ENCODE measurements at places on chromosomes 2 and 18. TPM values are rescaled to one million over a fixed set of nuclear protein-coding genes. Genes with fewer than 3 reads are reported as not detected.

GRCh38 chr18:6031002-6031401 lies 135.7 kb upstream of the TMEM200C start:
- no peak overlapping the region for H3K27ac ChIP-seq
- DNase-seq = no peak
- H3K36me3 ChIP-seq = no peaks in the 10 kb centered on the region
- no peaks in the 10 kb centered on the region for H3K4me1 ChIP-seq

GRCh38 chr18:34787931-34788532 lies 77.9 kb downstream of the DTNA start:
- peak; percentile 58 for DNase-seq
- no peaks in the 10 kb centered on the region for H3K36me3 ChIP-seq
- peaks cover 13% of the 10 kb centered on the region for H3K27me3 ChIP-seq
- H3K4me1 ChIP-seq = peaks cover 8% of the 10 kb centered on the region
- no peak overlapping the region for H3K4me3 ChIP-seq

DNA sequence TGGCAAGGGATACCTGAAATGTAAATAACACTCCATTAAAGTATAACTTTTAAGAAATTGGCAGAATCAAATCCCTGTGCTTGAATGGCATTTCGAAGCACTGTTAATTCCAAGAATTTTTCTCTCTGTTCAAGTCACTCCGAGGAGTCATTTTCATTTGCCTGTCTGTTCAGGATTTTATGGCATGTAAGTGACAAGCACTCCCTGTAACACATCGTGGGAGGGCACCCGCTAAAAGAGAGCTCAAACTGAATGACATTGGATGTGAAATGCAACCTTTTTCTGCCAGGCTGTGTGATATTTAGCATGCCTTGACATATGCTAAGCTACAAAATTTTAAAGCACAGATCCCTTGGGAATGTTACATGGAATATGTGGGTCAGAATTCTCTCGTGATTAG lies 339.6 kb downstream of the LRRTM1 start:
- DNase-seq = no peak
- no peaks in the 10 kb centered on the region for H3K27me3 ChIP-seq
- H3K36me3 ChIP-seq = no peaks in the 10 kb centered on the region
- H3K27ac ChIP-seq = no peak overlapping the region
- H3K4me1 ChIP-seq = no peaks in the 10 kb centered on the region
- no peak overlapping the region for H3K4me3 ChIP-seq

- DNase-seq = peak; percentile 37
- H3K4me3 ChIP-seq = peak overlapping the region; percentile 47
- peaks cover 40% of the 10 kb centered on the region for H3K4me1 ChIP-seq
- H3K36me3 ChIP-seq = peaks cover 21% of the 10 kb centered on the region
- peak overlapping the region; percentile 88 for H3K27ac ChIP-seq
Observed at GRCh38 chr2:64737547-64737946, 83.8 kb upstream of the SERTAD2 start.

DNA sequence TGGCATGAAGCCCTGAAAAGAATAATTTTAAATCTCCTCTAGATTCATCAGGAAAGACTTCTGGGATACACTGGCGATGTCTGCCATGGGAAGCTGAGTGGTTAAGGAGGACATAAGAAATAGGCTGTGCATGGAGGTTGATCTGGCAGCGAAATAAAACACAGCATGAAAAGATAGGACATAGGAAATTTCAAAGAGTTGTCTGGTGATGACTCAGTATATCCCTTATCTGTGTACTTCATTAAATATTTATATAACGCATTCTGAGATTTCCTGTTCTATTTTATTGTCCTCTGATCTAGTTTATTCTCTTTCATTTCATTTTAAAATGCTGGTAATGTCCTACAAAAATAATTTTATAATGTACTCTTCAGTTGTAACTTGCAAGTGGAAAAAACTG lies 1337.3 kb upstream of the DDX18 start:
- DNase-seq = no peak
- no peak overlapping the region for H3K27ac ChIP-seq
- H3K4me1 ChIP-seq = no peaks in the 10 kb centered on the region
- no peak overlapping the region for H3K4me3 ChIP-seq

Gene SIX3
- not detected for total RNA-seq

Data from activated CD8-positive, alpha-beta T cell treated with anti-CD3 and anti-CD28 coated beads for 36 hours (primary cell).